Coronary artery (tissue), 2 donors: ENCODE measurements at places on chromosomes 5 and 9.

GRCh38 chr5:131463656-131464055 lies 171.4 kb downstream of the RAPGEF6 start:
- no peak for DNase-seq

GRCh38 chr5:41681840-41682239 lies 171.4 kb upstream of the PLCXD3 start:
- no peak for DNase-seq

GRCh38 chr5:6787941-6788340 lies 74.7 kb downstream of the TENT4A start:
- no peak for DNase-seq

- no peak for DNase-seq
Observed at GRCh38 chr5:27325513-27325912, 287.1 kb upstream of the CDH9 start.

- DNase-seq: no peak
Observed at GRCh38 chr5:41788941-41789368, 81.3 kb downstream of the OXCT1 start.

GRCh38 chr5:138605254-138605972 lies 30.2 kb upstream of the HSPA9 start:
- DNase-seq: no peak
